ENCODE measurements at places on chromosomes 11 and 22.
A peak's percentile ranks its signal among the peaks of the same experiment; 100 is the strongest.

DNA sequence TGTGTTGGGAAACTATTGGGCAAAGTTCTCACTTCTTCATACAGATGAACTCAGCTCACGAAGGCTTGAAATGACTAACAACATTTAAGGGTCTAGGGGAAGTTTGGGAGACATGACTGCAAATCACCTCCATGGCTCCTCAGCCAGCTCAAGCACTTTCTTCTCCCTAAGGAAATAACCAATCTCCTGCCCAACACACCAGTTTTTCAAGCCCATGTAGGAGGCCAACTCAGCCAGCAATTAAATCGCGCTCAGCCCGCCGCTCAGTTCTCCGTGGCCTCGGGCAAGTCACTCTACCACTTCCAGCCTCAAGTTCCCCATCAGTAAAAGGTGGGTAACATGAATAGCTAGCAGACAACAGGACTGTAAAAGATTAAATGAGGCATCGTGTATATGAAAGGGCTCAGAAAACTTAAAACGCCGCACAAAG, 796 bp downstream of the POLDIP3 start:
- DNase-seq, result no peak

DNA sequence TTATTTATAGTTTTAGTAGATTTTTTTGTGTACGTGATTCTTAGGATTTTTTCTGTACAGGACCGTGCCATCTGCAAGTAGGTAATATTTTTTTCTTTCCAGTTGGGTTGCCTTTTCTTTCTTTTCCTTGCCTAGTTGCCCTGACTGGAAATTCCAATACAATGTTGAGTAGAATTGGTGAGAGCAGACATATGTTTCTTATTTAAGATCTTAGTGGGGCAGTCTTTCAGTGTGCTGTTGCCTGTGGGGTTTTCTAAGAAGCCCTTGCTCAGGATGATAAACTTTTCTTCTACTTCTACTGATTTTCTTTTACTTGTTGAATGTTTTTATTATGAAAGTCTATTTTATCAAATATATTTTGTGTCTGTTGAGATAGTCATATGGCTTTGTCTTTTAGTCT, 33.0 kb downstream of the ATXN10 start:
- DNase-seq, result no peak

GRCh38 chr11:117900720-117901440, 24.4 kb upstream of the FXYD6 start:
- DNase-seq, result peak; percentile 2

- no peak for DNase-seq
These were observed 3.3 kb downstream of the SIDT2 start for GRCh38 chr11:117181586-117182550.

- DNase-seq, result no peak
These were observed 90.2 kb downstream of the PARVA start for GRCh38 chr11:12467610-12468009.

GRCh38 chr22:46149512-46150033, 753 bp upstream of the PPARA start:
- DNase-seq, result peak; percentile 69

Data from DND-41 (cell line).